ENCODE measurements at places on chromosomes 6 and 20.

DNA sequence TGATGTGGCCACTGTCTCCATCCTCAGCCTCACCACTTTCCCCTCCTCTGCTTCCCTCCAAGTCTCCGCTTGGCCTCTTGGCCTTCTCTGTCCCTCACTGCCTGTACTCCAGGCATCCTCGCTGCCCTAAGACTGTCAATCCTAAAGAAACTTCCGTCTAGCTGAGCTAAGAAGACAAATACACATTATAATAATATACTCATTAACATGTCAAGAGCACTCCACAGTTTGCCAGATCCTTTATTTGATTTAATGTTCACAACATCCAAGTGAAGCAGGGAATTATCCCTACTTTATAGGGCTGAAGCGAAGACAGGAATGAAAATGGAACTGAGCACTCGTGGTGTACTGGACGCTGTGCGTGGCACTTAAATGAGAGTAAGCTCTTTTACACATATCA lies 72.4 kb upstream of the SLC22A23 start:
- DNase-seq, result no peak

DNA sequence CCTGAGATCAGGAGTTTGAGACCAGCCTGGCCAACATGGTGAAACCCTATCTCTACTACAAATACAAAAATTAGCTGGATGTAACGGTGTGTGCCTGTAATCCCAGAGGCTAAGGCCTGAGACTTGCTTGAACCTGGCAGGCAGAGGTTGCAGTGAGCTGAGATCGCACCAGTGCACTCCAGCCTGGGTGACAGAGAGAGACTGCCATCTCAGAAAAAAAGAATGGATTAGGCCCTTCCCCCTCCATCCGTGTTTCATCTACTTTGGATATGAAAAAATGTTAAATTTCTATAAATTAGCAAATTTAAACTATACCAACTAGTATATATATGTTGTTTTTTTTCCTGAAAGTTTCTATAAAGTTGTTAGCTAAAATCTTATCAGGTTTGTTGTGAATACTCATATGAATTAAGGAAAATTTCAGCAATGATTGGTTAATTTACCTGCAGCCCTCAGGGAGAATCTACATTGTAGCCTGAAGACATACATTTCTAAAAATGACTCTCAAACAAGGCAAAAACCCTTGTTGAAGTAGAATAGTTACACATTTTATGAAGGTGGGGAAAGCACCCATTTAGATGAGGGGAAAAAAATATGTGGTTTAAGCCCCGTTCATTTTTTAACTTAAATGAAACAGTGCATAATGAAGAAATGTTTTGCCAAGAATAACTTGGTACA lies 120.9 kb downstream of the TIAM2 start:
- no peak for DNase-seq

DNA sequence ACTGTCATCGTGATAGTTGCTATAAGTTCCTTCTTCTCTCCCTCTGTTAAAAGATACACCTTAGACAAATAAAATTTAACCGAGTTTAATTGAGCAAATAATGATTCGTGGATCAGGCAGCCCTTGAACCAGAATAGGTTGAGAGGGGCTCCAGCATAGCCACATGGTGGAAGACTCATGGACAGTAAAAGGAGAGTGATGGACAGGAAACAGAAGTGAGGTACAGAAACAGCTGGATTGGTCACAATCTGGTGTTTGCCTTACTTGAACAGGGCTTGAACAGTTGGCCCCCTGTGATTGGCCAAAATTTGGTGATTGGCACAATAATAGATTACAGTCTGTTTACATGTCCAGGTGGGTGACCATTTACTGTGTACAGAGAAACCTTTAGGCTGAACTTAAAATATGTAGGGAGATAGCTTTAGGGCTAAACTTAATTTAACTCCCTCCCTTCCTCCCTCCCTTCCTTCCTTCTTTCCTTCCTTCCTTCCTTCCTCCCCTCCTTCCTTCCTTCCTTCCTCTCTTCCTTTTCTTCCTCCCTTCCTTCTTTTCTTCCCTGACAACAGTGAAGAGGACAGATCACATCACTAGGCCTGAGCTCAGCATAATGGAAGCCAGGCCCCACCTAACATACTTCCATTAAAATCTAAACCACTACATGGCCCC lies 531.8 kb upstream of the JARID2 start:
- DNase-seq, result no peak

- no peak for DNase-seq
Observed at GRCh38 chr20:37385659-37386504, 39.9 kb downstream of the SRC start.

GRCh38 chr20:63810730-63811490 lies 20.2 kb downstream of the ZBTB46 start:
- DNase-seq, result no peak

- no peak for DNase-seq
Observed at GRCh38 chr6:132167929-132168892, 217.0 kb upstream of the CCN2 start.

DNA sequence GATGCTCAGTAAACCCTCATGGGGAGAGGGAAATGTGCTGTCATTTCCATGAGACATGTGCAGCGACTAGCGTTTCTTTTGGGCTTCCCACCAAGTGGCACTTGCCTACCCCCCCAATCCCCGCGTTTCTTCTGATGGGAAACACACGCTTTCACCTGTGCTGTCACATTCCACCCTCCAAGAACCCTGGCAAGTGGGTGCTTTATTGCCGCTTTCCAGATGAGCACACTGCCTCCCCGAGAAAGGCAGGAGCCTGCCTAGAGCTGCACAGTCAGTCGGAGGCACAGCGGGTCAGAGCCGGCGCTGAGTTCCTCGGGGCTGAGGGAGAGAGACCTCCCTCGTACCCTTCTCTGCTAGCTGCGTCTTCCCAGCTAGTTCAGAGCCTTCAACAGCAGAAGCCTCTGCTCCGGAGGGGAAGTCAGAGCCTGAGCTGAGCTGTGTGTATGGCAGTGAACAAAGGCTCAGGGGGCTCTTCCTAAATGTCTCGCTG lies 12.3 kb upstream of the CCDC167 start:
- no peak for DNase-seq

DNA sequence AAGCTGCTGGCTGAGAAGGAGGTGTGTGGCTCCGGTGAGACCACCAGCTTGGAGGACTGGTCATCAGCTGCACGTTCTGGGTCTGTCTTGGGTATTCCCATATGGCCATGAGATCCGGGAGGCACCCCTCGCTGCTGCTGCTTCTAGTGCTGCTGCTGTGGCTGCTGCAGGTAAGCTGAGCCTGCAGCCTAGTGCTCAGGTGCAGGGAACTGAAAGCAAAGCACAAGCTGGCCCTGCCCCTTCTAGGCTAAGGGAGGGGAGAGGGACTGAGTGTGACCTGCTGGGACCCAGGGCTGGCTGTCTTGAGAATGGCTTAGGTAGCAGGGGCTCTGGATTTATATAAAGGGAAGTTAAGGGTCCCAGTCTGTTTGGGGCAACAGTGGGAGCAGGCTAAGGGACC lies 403 bp downstream of the CDH26 start:
- DNase-seq, result no peak

DNA sequence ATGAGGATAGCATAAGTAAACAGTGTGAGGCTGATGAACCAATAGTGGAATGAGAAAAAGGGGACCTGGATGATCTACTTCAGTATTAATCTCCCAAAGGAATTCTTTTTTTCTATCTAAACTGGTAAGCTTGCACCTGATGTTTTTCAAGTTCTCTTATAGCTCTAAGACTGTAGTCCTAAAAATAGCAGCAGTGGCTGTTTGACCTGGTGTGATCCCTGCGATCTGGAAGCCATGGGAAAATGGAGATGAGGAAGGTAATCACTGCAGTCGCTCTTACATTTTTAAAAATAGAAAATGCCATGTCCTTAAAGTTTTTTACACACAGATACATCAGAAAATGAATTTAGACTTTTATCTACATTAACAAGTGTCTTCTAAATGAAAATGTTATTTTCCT lies 926.4 kb upstream of the SLC35B3 start:
- no peak for DNase-seq

- DNase-seq, result no peak
Observed at GRCh38 chr6:143531720-143532499, 20.4 kb upstream of the FUCA2 start.

DNA sequence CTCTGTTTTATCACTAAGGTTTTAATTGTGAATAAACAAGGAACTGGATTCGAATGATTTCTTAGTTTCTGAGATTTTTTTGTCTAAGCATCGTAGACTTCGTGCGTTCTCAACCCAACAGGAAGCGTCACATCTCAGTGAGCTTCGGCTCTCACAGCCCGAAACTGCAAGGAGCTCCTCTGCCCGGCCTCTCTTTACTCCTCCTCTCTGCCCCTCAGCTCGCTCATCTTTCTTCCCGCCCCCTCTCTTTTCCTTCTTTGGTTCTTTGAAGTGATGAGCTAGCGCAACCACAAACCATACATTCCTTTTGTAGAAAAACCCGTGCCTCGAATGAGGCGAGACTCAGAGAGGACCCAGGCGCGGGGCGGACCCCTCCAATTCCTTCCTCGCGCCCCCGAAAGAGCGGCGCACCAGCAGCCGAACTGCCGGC lies 480 bp upstream of the NT5E start:
- DNase-seq, result no peak

DNA sequence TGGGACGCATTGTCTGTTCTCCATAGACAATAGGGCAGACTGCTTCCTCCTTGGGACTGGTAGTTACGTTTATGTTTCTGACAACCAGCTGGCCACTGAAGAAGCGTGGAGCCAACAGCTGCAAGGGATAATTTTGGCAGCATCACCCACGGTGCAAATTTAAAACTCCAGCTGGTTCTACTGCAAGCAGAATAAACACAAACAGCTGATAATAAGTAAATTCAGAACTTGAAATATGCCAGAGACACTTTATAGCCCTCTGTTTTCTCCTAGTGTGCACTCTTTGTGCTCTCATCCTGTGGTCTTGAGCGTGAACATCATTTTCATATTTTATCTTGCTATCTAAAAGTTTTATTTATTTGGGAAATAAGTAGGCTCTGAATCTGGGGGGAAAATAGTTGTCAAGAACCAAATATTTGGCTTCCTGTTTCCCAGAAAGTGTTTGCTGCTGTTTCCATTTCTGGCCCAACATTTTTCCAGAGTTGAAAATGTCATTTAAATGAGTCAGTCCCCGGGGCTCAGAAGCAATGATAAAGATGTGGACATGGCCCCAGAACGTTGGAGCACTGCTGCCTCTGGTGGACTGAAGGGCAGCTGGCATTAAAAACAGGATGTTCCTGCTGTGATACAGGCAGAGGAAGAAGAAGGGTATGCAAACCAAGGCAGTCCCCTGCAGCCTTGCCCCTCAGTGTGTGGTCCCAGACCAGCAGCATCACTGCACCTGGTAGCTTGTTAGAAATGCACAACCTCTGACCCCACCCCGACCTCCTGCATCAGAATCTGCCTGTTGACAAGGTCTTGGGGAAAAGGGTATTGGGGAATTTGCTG lies 12.5 kb upstream of the THBD start:
- DNase-seq, result no peak

GRCh38 chr6:116974526-116975316 lies 97.7 kb downstream of the RFX6 start:
- DNase-seq, result no peak

All from brain pericyte (primary cell).